Aorta (tissue), 5 donors: ENCODE measurements at places on chromosomes 3 and 15.
A peak's percentile ranks its signal among the peaks of the same experiment; 100 is the strongest.

DNA sequence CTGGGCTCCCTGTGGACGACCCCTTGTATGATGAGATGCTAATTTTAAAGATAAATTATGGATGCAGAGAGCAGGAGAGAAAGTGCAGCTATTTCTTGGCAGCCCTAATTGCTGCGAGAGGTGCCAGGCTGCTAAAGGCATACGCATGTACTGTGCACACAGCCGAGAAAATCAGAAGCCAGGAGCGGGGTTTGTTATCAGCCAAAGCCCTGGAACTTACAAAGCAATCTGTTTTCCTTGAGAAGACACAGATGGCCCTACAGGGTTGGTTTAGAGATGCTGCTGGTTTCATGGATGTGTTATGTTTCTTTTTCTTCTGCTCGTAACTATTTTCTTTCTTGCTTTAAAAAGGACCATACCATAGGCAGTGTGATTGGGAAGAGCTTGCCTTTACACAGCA lies 11.7 kb upstream of the CCK start:
- no peak for DNase-seq

DNA sequence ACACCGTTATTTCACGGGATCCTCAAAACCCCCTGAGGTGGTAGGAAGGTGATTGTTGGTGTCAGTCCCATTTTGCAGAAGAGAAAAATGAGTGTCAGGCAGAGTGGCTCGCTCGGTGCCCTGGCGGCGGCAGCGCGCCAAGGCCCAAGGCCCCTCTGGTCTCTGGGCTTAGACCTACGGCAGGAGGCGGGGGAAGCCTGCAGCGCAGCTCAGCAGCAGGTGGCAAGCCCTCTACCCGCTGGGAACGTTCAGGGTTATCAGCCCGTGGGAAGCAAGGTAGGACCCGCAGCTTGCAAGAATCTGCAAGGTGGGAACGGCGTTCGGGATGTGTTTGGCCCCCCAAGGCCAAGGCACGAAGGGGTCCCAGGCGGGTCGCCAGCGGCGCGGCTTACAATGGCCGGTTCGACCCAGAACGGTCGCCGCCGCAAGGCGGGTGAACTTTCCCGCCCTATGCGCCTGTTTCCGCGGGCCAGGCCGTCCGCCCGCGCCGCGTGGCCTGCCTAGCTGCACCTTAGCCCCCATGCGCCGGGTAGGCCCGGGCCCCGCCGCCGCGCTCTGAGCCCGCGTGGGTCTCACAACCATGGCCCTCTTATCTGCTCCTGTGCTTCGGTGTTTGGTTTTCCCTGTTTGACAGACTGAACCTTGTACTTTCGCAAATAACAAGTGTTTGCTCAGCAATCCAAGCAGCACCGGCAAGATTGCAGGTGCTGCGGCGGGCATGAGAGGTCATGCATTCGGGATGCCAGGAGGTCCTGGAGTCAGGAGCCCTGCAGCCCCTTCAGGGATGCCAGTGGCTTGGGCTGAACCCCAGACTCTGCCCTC lies 39.7 kb downstream of the CCNL1 start:
- DNase-seq, result no peak

GRCh38 chr3:31013843-31014242 lies 119.4 kb upstream of the GADL1 start:
- DNase-seq, result no peak

DNA sequence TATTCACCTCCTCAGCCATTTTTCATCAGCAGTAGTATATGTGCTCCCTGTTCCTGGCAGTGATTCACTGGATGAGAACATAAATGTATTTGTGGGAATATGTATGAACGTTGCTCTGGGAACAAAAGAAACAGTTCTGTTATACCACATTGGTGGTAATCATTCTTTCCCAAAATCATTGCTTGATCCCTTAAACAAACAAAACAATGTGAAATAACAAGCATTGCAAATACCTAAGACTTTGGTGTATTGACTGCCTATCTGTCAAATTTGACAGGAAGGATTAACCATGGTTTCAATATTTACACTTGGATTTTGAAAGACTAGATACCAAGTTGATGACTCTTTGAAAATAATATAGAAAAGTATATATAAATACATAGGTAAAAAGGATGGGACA lies 284.1 kb downstream of the FHIT start:
- DNase-seq, result no peak

DNA sequence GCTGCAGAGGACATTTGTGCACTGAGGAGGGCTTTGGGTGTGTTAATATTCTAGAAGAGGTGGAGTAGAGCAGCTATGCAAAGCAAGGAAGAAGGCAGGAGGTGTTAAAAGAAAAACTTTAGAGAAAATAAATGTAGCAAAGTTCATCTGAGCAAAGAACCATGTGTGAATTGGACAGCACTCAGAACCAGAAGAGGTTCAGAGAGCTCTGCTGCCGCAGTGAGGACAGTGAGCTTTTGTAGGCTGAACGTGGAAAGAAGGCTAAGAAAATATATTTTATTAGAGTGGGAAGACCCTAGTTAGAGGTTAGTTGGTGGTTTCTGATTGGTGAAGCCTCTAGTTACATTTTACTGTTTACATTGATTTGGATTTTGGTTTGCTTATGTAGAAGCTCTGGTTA lies 50.7 kb downstream of the ST6GAL1 start:
- DNase-seq, result no peak

GRCh38 chr3:24662449-24663345 lies 168.0 kb upstream of the THRB start:
- DNase-seq, result no peak

- no peak for DNase-seq
These were observed 78.2 kb downstream of the GTF2E1 start for GRCh38 chr3:120820748-120821147.

- DNase-seq, result no peak
These were observed 26.7 kb upstream of the PLA2G4D start for GRCh38 chr15:42121021-42121420.

GRCh38 chr3:106276755-106277612 lies 408.2 kb upstream of the CBLB start:
- DNase-seq, result no peak

- no peak for DNase-seq
These were observed 104.2 kb downstream of the P2RY1 start for GRCh38 chr3:152938974-152939636.

GRCh38 chr3:13014755-13015285 lies 58.4 kb downstream of the IQSEC1 start:
- peak; percentile 32 for DNase-seq

- DNase-seq, result no peak
These were observed 21.4 kb downstream of the CCDC13 start for GRCh38 chr3:42751609-42752008.

- DNase-seq, result peak; percentile 74
These were observed 9.2 kb upstream of the ACSBG1 start for GRCh38 chr15:78243491-78243941.

DNA sequence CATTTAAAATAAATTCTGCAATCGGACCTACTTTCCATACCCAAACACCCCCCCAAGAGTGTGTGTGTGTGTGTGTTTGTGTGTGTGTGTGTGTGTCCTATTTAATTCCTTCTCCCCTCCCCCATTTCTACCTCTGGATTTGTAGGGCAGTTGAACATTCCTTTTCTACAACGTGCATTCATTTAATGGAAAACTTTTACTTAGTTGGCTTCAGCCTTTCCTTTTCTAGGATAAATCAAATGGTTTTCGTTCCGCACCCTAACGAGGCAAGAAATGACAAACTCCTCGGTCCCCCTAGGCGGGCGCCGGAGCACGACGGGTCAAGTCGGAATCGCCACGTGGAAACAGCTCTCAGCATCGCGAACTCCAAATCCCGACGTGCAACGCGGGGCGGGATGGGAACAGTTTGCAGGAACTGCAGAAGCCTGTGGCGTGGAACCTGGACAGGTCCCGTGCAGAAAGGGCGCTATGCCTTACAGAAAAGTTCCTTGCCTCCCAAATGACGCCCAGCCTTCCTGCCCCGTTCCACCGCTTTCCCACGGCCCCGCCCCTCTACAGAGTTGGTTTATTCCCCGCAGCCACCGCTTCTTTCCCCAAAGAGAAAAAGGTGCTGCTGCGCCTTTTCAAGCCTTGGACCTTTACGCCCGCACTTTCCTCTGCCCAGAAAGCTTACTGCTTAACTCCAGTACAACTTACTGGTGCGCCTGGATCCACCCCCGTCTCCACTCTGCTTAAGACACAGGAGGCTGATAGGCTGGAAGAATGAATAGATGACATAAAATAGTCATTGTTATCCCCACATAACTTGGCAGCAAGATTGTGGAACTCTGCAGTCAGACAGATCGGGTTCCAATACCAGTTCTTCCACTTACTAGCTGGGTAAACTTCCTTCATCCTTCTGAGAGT lies 1.1 kb upstream of the EIF2B5 start:
- DNase-seq, result peak; percentile 94

- no peak for DNase-seq
These were observed 15.3 kb upstream of the CACNA1D start for GRCh38 chr3:53478921-53479664.

DNA sequence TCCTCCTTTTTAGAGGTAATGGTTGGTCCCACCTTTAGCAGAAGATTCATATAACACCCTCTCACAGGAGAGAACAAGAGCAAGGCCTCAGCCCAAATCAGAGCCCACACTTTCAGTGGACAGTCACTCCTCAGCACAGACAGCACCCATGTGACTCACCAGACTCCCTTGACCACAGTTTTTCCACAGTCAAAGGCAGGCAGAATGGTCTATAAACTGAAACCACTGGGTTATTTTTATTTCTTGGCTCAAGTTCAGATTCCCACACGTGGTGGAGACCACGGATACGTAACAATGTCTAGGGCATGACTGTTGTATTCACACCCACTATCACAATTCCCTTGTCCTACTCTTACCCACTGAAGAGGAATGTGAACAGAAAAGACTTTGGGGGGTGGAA lies 237.8 kb upstream of the UBE2E1 start:
- DNase-seq, result peak; percentile 55

GRCh38 chr3:42194943-42195510 lies 71.0 kb downstream of the CCK start:
- no peak for DNase-seq

DNA sequence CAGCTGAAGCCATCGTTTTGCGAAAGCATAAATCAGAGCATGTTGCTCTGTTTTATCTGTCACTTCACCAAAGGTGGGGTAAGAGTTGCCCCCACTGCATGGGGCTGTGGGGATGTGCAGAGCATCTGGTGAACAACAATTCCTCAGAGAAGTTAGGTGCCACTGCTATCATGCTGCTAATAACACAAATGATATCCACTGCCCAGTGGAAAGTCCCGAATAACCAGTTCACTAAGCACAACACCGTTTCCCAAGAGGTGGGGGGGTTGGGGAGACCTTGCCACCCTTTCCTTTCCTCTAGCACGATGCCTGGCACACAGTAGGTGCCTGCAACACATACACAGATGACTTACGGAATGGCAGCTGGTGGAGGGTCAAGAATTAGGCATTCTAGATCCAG lies 38.6 kb downstream of the FAM3D start:
- DNase-seq, result no peak

- no peak for DNase-seq
These were observed 57.3 kb upstream of the PLSCR4 start for GRCh38 chr3:146308222-146308621.

- DNase-seq, result no peak
These were observed 390.4 kb downstream of the ZBTB20 start for GRCh38 chr3:114756506-114757279.

GRCh38 chr15:66756295-66756694 lies 54.3 kb downstream of the SMAD6 start:
- DNase-seq, result peak; percentile 40

- peak; percentile 65 for DNase-seq
These were observed 105.4 kb downstream of the LINGO1 start for GRCh38 chr15:77527164-77527778.

DNA sequence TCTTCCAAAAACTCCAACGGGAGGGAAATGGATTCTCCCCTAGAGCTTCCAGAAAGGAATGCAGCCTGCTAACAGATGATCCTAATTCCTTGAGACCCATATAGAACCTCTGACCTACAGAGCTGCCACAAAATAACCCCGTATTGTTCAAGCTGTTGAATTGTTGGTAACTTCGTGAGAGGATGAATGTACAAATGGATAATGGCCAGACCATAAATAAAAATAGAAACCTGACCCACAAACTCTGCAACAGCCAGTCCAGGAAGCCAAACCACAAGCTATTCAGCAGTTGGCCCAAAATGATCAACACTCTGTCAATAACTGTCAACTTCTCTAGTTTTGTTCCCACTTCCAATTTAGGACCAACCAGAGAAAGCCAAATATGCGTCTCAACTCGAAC lies 414.0 kb upstream of the ZNF717 start:
- no peak for DNase-seq

DNA sequence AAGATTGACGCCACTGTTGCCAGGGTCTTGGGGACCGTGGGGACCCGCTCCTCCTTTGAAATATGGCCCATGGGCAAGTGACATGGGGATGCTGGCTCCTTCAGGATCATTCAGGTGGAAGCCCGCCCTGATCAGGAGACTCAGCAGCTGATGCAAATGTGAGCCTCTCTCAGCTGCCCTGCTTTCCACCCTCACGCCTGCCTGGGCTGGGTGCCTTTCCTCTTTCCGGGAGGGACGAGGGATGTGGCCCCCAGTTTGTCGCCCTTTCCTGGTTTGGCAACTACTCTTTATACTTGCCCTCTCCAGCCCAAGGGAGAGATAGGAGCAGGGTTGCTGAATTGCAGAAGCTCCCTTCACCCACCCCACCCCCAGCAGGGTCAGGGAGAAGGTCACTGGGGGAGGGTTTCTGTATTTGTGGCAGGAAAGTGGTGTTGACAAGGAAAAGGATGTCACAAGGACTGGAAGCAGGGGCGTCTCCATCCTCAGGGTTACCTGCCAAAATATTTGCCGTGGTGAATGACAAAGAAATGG lies 21.8 kb downstream of the DNASE1L3 start:
- DNase-seq, result no peak

DNA sequence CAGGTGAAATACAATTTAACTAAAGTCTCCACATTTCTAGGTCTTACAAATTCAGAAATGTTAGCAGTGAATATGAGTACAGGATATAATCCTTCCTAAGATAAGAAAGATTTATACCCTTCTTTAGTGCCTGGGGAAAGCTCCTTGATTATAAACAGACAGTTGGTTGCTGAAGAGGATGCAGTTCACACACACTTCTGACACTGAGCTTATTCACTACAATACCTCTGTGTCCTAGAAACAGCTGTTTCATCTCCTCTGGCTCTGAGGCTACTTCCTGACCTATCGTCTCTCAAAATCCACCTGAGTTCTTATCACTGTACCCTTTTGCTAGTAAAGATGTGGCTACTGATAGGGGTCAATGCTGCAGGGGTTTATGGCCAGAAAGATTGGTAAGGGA lies 57.1 kb downstream of the TP63 start:
- DNase-seq, result no peak
